ENCODE measurements at places on chromosomes 5 and 9.

- DNase-seq, result no peak
Measured at GRCh38 chr9:138058181-138058580, 180.6 kb downstream of the CACNA1B start.

DNA sequence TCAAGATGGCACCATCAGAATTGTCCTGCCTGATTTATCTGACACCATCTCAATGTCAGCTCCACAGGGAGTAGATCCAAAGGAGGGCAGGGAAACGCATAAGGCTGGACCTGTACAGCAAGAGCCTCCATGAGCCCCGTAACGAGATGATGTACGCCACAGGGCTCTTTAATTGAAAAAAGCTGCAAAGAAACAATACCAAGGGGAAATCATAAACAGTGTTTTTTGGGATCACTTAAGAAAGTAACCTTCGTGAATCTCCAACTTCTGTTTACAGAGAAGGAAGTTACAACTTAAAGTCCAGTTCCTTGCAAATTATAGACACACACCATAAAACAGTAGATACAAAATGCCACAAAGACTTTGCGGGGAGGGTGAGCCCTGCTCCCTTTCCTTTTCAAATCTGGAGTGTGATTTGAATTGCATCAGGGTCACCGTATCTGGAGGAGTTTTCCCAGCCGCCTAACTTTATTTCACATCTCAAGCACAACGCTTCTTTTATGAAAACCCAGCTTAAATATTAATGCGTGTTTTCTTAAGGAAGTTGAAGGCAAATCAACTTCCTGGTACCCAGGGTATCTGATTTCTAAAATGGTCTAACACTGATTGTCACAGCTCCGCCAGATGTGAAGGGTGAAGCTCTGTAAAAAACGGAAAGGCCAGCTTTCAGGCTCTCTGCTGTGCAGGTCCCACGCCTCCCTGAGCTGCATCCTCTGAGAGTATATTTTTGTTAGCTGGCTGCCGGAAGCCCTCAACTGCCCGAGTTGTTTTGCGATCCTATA is 88.9 kb downstream of the EBF1 start:
- no peak for DNase-seq

- DNase-seq, result no peak
Measured at GRCh38 chr5:80078921-80079320, 43.8 kb downstream of the THBS4 start.

DNA sequence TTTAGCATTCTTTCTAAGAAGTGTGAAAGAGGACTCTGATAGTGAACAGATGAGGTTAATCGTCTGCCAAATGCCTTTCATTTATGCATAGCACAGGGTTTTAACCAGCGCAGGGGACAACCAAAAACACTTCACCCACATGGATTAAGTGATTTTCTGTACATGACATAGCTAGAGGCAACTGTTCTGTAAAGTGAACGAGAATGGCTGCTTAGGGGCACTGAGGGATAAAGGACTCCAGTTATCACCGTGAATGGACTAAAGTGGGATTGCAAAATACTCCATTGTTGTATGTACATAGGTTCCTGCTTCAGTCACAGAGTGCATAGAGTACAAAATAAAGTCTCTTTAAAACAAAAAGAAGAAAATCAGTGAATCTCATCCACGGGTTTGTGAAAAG is 456.8 kb downstream of the DMAC1 start:
- no peak for DNase-seq

DNA sequence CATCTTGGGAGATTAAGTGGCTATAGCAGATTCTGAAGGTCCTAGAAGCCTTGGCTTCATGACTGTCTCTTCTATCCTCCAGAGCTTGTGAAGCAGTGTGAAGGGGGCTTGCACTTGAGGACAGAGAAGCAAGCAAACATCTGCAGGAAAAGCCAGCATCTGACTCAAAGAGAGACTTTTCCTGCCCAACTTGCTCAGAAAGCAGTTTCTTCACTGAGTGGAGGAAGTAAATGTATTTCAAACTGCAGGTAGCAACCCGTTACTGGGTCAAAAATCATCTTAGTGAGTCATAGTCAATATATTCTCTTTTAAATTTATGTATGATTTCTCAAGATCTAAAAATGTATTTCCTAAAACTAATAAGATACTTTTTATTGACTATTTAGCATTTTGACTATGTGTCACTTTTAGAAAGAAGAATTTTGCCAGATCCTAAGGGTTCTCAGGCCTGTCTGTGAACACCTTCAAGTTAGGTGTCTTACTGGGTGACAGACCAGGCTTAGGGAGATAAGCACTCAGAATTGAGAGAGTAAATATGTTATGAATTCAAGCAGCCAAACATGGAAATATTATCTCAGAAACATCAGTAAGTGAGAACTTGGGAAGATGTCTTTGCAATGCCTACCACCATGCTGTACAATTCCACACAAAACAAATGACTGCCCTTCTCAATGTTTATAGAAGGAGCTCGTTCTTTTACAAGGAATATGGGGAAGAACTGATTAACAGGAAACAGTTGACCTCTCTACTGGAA is 72.6 kb upstream of the DMAC1 start:
- DNase-seq, result no peak

DNA sequence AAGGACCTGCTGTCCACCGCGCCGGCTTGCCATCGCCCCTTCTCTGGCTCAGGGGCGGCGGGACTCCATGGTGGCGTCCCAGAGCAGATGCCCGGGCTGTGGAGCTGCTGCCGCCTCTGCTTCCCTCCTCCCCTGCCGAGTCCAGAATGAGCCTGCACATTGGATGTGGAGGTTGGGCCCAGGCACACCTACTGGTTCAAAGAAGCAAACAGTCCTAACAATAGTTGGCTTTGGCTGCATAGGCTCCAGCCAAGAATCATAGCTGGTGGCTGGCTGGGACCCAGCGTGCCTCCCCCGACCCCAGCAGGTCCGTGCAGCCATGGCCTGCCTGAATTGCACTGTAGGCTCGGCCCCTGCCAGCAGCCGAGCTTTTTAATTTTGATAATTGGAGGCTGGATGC is 25.8 kb downstream of the ADAMTSL2 start:
- no peak for DNase-seq

DNA sequence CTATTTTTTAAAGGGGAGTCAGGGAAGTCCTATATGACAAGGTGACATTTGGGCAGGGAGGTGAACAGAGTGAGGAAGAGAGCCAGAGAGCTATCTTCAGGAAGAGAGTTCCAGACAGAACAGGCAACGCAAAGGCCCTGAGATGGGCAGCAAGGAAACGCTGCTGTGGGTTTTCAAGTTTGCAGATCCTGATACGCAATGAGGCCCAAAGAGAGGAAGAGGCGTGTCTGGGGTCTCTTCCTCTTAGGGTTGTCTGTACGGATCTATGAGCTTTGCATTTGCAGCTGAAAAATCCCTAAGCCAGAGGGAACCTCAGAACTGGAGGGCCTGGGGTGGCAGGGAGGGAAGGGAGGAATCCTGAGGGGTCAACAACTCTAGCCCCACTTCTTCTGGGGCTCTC is 13.6 kb downstream of the FAT2 start:
- no peak for DNase-seq

GRCh38 chr9:14352503-14352902 is 38.6 kb upstream of the NFIB start:
- no peak for DNase-seq

GRCh38 chr5:80300125-80300524 is 19.7 kb upstream of the SPZ1 start:
- no peak for DNase-seq

DNA sequence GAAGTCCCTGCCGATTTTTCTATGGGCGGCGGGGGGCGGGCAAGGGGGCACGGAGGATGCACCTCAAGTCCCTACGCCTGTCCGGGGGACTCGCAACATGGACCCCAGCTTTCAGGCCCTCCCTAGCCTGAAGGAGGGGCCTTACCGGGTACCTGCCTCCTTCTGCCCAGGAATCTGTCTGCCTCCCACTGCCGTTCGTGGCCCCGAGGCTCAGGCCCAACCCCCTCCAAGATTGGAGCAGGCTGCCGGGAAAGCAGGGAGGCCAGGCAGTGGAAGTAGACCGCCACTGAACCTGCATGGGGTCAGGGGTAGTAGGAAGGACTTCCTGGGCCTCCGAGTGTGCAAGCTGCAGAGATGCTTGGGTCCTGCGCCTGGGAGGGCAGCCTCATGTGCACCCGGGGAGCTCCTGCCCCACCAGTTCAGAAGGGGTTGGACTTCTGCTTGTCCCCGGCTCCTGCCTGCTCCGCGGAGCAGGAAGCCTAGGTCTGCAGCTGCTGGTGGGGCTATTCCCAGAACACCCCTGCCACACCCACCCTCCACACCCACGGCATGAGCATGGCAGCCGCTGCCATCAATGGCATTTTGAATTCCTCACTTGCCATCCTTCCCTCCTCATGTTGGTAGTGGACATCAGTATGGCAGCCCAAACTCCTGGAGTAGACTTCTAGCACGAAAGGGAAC is 1312.7 kb upstream of the ACO1 start:
- DNase-seq, result no peak

DNA sequence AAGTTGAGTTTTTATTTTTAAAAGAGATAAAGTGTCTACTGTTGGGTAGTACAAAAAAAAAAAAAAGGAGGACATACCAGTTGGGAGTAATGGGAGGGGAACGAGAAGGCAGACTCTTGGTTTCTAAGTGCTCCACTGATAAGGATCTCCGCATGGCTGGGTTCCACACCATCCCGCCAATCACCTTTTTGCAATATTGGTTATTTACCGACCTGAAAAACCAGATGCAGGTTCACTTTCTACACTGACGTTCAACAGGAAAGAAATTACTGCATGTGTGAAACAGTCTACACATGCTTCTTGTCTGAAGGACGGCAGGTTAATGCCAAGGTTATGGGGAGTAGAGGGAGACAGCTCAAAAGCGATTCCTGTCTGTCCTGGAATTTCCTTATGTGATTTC is 75.5 kb downstream of the PTPN3 start:
- no peak for DNase-seq

DNA sequence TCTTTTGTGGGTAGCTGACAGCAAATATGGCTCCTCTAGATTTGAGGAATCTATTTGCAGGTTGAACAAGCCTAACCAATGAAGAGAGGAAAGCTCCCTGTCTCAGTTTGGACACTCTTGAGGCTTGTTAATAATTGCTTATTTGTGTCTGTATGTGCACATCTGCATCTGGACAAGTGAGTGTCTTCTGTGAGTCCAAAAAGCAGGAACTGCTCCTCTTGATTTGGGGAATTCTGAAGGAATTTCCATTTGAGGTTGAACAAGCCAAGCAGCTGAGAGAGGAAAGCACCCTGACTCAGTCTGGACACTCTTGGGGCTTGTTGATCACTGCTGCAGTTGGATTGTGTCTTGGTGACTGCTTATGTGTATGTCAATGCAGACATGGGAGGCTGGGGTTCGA is 211.6 kb downstream of the DTWD2 start:
- no peak for DNase-seq

- no peak for DNase-seq
Measured at GRCh38 chr9:74985041-74985440, 32.3 kb upstream of the C9orf40 start.

- peak; percentile 48 for DNase-seq
Measured at GRCh38 chr5:65102976-65103711, 334.4 kb downstream of the CWC27 start.

DNA sequence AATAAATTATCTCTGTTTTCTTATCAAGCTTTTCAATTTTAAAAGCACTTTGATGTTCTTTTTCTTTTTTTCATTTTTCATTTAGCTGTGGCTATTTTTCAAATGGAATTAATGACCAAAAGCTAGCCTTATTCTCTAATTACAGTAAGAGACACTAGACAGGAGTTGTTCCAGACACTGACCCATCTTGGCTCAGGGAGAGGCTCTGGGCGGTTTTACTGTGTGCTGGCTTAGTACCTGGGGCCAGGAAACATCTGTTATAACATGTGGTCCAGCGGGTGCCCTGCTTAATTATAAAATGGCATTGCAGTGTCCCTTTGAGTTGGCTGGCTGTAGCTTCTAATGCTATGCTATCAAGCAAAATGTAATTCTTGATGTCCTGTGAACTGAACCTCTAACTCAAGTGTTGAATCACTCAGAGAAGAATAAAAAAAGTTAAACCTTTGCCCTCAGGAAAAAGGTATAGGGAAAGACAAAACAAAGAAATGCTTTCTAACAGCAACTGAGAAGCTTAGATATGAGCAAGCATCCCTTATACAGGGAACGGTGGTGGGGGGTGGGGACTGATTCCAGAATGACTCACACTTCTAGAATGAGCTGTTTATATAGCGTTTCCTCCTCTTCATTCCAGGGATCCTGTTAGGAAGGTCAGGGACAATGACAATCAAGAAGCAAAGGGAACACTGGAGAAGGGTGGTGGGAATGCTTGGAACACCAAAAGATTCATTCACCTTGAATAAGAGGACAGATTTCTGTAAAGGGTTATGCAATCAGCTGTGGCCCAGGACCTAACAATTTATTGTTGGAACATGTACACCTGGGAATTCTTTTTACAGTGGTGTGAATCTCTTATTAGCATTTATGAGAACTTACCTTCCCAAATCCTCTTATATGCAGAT is 58.7 kb upstream of the NFIB start:
- DNase-seq, result no peak

DNA sequence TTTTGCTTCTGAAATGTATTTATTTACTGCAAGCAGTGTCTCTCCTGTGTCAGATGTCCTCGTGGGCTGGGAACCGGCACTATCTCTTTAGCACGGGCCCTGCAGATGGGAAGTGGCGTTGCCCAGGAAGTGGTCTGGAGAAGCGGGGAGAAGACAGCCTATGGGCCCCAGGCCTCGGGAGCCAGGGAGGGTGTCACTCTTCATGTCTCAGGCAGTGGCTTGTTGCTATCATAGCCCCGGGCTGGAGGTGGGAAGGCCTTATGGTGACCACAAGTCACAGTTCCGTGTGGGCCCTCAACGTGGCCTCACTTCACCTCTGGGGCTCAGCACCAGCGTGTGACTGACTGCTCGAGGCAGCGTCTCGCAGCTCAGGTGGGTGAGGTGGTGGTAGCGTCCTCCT is 41.4 kb downstream of the SYK start:
- no peak for DNase-seq

DNA sequence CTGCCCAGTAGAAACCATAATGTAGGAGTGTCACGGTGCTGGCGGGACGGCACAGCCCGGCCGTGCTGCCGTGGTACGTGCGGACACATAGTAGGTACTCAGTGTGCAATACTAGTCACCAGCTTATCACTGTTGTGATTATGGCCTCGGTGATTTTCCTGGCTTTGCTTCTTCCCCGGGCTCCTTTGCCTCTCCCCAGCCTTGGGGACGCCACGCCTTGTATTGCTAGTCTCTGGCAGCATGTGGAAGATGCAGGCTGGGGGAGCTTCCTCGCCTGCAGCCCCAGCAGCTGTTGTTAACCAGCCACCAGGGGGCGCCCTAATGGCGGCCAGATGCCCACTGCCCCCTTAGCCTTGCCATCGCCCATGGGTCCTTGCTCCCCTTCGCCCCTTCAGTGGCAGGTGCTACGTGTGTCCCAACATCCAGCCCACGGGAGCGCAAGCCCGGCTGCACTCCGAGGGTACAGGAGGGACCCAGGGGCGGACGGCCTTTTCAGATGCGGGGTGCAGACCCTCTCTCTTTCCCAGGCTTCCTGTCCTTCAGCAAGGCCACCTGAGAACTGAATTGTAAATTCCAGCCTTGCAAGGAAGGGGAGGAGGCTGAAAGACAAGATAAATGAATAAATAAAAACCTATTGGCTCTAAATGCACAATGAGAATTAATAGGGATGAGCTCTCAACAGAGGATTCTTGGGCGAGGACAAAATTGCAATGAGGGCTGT is 8.0 kb downstream of the NTNG2 start:
- DNase-seq, result peak; percentile 58

Measured in activated CD4-positive, alpha-beta T cell treated with anti-CD3 and anti-CD28 coated beads, Interleukin-2, amount 50 U/mL, for 16 hours (primary cell).